ENCODE measurements at places on chromosomes 1 and 21.

DNA sequence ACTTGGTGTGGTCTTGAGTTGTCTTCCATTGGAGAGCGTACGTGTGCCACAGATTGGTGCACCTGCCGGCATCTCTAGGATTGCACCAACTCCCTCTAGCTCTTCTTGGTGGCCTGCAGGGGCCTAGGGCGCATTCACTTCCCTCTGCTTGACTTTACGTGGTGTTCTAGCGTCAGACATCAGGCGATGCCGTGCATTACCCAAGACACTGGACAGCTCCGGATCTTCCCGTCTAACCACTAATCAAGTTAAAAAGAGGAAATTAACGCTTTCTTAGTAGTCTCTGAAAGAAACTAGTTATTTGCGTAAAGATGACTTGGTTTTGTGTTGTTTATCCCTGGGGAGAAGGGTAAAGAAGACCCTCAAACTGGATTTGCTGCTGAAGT, 510 bp upstream of the IL10RB start:
- peak; percentile 34 for DNase-seq

- DNase-seq, result no peak
These were observed 1377.7 kb upstream of the ADGRL4 start for GRCh38 chr1:80384083-80384830.

GRCh38 chr1:109776911-109777310, 13.2 kb upstream of the EPS8L3 start:
- DNase-seq, result peak; percentile 83

DNA sequence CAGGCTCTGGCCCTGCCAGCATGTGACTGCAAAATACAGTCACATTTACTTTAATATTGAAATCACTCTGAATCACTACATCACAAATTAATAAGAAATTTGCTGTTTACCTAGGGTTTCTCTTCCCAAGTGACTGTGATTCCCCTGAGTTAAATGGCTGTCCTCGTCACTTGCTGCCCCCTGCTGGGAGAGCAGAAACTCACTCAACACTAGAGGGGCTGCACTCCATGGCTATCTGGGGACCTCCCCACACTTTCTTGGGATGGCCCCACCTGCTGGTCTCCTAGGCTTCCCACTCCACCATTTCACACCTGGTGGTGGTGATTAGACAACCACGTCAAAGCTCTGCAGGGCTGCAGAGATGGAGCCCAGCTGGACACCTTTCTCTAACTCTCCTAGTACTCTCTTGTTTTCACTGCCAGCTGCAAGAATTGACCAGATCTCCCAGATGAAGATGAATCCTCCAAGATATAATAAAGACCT, 63.4 kb downstream of the CD2 start:
- DNase-seq, result no peak

DNA sequence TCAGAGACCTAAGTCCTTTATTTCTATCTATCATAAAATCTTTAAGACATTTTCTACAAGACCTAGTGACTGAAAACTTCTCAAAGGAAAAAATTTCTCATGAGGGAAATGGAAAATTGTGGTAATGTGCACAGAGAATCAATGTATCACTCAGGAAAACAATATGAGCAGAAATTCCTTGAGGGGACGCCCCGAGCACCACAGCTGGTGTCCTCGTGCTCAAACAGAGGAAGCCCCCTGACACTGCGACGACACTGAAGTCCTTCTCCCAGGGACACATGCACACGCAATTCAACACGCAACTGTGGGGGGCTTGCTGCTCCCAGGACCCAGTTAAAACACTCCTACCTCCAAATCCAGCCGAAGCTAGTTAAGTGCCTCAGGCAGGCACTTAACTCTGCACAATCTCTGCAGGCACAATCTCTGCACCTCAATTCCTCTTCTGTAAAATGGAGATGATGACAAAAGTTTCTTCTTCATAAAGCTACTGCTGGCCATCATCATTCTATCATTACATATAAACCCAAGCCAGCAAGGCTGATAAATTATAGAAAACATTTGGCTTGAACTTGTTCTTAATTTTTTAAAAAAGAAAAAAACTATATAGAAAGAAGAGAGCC, 16.0 kb downstream of the ZBTB17 start:
- no peak for DNase-seq

- no peak for DNase-seq
These were observed 12.3 kb downstream of the REG4 start for GRCh38 chr1:119799003-119799402.

GRCh38 chr1:204072931-204073836, at the start of gene SOX13:
SOX13 (plus strand) TSS chr1:204073115; CDS start chr1:204112916, 39,801 bp downstream.
- DNase-seq, result peak; percentile 86

DNA sequence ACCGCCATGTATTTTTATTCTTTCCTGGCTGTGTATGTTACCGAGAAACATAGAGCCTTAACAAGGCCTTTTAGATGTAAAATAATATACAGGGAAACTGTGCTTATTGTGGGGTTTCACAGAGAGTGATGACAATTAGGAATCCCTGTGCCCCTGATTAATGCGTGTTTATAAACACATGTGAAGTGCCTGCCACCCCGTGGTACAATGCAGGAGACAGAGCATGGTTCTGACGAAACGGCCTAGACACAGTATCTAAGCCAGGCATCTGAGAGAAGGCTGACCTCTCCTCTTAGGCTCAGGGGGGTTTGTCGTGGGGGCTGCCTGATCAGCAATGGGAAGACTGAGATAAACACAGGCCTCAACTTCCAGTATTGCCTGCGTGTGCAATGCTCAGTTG, 200.0 kb downstream of the AJAP1 start:
- no peak for DNase-seq

DNA sequence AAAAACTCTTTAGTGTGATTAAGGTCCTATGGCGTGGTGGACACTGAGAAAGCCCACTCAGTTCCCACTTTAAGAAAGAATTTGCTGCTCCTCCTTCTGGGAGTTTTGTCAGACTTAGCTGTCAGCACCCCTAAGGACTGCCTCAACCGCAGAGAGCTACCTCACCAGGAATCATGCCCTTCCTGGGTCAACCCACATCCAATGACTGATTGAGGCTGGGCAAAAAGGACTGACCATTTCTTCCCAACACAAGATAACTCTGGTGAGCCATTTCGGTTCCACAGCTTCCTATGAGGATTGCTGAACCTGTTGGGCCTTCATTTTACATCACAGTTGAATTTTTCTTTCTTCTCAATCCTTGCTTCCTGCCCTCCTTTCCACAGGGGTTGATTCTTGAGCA, 197.9 kb downstream of the NCAM2 start:
- no peak for DNase-seq

DNA sequence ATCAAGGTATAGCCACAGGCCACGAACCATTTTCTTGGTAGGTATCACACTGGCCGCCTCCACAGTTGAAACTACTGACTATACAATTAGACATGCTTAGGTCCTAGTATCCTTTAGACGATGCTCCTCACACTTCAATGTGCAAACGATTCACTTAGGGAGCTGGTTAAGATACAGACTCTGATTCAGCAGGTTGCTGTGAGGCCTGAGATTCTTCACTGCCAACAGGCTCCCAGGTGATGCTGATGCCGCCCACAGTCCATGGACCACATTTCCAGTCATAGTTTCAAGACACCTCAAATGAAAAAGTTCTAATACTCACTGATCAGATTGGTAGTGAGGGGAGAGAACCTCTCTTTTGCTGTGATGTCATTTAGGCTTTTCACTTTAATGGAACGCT, 6.8 kb downstream of the ATP5PO start:
- no peak for DNase-seq

DNA sequence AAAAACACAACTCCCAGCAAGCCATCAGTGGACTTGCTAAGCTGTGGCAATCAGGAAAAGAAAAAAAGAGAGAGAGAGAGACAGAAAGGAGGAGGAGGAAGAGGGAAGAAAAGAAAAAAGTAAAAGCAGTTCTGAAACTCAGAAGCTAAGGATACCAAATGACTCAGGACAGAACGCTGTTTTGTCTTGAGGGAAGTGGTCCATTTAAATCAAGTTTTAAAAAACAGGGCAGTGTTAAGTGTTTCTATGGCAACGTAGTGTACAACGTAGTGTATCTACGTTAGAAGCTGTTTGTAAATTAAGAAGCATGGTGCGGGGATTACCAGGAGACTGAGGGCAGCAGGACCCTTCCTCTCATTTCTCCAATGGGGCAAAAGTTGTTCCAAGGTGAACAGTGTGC, 5.8 kb downstream of the ADORA3 start:
- DNase-seq, result no peak

GRCh38 chr1:21317035-21317689, 26.9 kb upstream of the ECE1 start:
- DNase-seq, result no peak

DNA sequence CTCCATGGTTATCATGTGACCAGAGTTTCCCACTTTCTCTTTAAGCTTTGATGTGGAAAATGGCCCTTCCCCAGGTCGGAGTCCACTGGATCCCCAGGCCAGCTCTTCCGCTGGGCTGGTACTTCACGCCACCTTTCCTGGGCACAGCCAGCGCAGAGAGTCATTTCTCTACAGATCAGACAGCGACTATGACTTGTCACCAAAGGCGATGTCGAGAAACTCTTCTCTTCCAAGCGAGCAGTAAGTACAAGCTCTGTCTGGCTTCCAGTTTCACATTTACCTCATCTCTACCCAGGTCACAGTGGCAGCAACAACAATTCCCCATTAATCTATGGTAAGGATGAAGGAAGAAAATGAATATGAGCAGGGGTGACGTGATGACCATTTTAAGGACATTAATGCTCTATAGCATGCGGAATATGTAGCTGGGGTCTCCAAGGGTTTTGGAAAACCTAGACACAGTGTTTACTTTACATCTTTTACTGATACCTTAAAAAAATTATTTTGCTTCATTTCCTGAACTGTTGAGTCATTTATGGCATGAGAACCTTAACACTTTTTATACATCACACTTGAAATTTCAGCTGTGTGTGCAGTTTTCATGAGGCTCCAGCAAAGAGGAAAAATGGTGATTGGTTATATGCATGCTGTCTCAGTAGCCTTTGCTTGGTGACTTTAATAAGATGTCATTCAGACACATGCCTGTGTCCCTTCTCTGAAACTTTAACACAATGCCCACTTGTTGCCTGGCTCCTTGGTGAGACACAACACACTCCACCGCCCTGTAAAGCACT, 286.3 kb upstream of the SGIP1 start:
- no peak for DNase-seq

DNA sequence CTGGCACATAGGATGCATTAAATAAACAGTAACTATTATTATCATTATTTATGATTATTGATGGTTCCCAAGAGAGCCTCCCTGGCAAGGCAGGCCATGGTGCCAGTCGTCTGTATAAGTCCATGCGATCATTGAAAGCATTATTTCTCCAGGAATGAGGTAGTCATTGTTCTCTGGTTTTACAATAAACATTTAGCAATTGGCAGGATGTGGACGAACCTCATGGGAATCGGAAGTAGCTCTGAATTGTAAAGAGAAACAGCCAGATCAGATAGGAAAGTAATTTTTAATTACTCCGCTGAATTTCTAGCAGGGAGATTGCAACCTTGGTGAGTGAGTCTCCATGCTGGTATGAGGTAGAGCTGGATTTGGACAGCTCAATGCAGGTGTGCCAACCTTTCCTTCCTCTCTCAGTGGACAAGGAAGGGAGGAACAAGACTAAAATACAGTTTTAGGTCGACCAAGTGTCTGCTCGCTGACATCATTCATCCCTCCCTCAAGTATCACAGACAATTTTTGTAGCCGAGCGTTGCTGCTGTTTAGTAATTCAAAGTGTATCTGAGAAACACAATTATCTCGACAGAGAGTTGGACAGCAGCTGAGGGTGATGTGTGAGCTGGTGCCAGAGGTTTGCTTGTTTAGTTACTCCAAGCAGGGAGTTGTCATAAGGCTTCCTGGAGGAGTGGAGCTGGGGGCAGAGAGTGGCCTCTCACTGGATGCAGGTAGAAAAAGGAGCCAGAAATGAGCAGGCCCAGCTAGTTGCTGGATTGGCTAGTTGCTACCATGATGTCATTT, 250.8 kb downstream of the KCNJ6 start:
- DNase-seq, result no peak

- DNase-seq, result no peak
These were observed 60.1 kb upstream of the DAB1 start for GRCh38 chr1:57483954-57484353.

GRCh38 chr1:217982331-217983050, 302.6 kb upstream of the RRP15 start:
- no peak for DNase-seq

GRCh38 chr1:86596741-86597290, 49.9 kb downstream of the CLCA4 start:
- DNase-seq, result no peak

GRCh38 chr1:89939059-89939570, 55.8 kb upstream of the ZNF326 start:
- no peak for DNase-seq

DNA sequence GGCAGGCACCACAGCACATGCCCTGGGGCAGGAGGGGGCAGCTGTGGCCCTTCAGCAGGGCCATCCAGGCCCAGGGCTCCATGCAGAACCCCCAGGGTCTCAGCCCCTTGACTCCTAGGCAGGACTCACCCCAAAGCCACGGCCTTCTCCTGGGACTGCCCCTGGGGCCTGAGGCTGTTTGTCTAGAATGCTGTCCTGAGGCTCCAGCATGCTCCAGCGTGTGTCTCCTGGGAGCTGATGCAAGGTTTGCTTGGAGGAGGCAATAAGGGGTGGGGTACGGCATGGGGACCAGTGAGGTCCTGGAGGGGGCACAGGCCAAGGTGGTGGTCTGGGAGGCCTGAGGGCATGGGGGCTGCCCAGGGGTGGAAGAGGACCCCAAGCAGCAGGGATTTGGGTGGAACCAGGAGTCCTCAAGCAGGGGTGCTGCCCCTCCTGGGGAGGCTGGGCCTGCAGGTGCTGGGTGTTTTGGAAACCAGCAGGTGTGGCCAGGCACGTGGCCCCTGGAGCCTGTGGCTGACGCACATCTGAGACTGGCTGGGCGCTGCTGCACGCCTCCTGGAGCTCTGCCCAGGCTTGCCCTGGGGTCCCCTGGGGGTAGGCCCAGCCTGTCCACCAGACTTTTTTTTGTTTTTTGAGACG, 7.8 kb upstream of the CALML6 start:
- DNase-seq, result no peak

DNA sequence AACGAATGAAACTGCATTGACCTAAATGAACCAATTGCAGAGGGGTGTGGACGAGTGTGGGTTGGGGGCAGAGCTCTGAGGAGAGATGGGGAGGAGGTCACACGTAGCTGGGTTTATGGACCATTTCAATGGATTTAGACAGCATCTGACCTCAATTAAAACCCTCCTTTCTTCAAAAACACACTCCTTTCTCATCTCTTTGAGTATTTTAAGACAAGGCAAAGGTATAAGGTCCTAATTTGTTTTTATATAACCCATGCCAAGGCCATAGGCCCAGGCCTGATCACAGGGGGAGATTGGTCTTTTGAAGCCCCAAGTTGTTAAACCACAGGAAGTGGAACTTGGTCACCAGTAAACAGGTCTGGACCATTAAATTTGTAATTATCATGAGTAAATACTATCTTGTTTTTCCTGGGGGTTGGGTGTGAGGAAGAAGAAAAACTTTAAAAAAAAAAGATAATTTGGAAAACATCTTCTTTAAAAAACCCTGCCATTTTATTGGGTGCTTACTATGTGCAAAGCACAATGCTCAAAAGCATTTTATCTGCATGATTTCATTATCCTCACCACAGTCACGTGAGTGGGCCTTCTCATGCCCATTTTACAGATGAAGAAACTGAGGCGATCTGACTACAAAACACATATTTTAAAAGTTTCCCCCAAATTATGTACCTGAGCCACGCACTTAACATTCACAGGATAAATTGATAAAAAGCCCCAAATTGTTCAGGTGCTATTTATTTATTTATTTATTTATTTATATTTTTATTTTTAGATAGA, 8.9 kb upstream of the INAVA start:
- DNase-seq, result no peak

GRCh38 chr21:42406201-42406621, 2.5 kb downstream of the UBASH3A start:
- no peak for DNase-seq

- no peak for DNase-seq
These were observed 40.6 kb upstream of the LRP8 start for GRCh38 chr1:53368314-53369033.

GRCh38 chr1:209717818-209718217, 13.2 kb downstream of the HSD11B1 start:
- no peak for DNase-seq

Measured in frontal cortex (tissue), 4 donors.